Activated CD4-positive, alpha-beta T cell treated with anti-CD3 and anti-CD28 coated beads for 36 hours (primary cell): ENCODE measurements at places on chromosomes 12 and 14. TPM values are rescaled to one million over a fixed set of nuclear protein-coding genes. Genes with fewer than 3 reads are reported as not detected.

GRCh38 chr12:96193725-96194575 is at the start of gene ELK3:
ELK3 (plus strand) TSS chr12:96194375.
- DNase-seq, result peak; percentile 72

- DNase-seq, result no peak
Measured at GRCh38 chr12:40313928-40314327, 89.1 kb downstream of the LRRK2 start.

DNA sequence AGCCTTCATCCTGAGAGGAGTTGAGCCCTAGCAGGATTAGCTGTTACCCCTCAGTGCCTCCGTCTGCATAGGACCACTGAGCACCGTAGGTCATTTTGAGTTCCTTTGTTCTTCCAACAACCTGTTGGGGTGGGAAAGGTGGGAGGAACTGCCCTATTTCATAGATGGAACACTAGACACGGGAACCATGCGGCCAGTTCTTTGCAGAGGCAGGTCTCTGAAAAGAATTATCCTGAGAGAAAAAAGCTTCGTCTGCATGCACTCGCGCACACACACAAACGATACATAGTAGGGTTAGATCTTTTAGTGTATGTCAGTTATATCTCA is 28.5 kb downstream of the TRAFD1 start:
- no peak for DNase-seq

DNA sequence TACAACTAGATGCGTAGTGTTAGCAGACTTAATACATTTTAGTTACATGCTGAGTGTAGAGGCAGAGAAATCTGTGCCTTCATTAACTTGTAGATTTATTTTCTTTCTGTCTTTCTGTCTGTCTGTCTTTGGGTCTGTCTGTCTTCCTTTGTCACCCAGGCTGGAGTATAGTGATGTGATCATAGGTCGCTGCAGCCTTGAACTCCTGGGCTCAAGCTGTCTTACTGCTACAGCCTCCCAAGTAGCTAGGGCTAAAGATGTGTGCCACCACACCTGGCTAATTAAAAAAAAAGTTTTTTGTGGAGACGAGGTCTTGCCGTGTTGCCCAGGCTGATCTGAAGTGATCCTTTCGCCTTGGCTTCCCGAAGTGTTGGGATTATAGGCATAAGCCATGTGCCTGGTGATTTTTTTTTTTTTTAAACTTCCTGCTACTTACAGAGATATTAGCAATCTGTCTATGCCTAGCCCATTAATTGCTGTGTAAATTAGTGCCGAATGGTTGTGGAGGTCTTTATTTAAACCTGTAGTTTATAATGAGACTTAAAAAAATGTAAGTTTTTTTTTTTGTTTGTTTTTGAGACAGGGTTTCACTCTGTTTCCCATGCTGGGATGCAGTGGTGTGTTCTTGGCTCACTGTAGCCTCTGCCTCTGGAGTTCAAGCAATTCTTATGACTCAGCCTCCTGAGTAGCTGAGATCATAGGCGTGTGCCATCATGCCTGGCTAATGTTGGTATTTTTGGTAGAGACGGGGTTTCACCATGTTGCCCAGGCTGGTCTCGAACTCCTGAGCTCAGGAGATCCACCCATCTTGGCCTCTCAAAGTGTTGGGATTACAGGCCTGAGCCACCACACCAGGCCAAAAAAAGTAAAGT is 22.8 kb downstream of the ERC1 start:
- DNase-seq, result no peak

DNA sequence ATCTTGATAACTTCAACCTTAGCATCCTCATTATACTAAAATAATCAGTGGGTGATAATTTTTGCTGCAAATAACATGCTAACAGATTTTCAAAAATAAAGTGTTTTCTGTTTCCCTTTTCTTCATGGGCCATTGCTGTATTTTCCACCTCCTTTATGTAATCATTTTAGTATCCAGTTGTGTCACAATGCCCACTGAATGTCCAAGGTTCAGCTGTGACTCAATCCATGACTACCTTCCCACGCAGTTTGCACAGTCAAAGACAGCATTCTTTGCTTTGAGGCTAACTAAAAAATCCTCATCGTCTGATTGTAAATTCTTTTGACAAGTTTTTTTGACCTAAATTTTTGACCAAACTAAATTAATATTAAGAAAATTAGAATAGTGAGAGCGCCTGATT is 474.1 kb downstream of the FLRT2 start:
- DNase-seq, result peak; percentile 12

- no peak for DNase-seq
Measured at GRCh38 chr14:54258382-54258781, 138.4 kb upstream of the CDKN3 start.

GRCh38 chr14:70269582-70269981 is 80.8 kb upstream of the SLC8A3 start:
- no peak for DNase-seq

DNA sequence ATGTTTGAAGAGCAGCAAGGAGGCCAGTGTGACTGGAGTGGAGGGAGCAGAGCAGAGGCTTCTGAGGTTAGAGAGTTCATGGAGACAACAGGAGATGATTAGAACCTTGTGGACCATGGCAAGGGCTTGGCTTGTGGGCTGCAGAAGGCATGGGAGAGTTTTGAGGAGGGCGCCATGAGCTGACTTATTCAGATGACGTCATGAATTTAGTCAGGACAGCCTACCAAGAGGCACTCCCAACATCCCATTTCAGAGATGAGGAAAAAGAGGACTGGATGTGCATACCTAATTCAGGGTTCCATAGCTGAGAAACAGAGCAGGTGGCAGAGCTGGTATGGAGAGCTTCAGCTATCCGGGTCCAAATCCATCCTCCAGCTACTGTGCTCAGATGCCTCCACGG is 101.8 kb downstream of the PLXNC1 start:
- no peak for DNase-seq

DNA sequence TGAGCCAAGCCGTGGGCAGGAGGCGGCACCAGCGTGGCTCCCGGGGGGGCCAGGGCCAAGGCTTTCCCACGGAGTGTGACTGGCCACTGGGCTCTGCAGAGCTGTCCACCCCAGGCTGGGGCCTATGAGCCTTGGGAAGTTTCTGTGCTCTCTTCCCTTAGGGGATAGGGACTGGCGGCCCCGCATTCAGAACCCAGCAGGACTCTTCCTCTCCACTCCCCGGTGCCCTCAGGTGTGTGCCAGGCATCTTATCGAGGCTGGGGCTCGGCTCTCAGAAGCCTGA is 17.8 kb upstream of the EIF2B2 start:
- no peak for DNase-seq

GRCh38 chr14:100190126-100190525 is 30.7 kb upstream of the DEGS2 start:
- DNase-seq, result no peak

DNA sequence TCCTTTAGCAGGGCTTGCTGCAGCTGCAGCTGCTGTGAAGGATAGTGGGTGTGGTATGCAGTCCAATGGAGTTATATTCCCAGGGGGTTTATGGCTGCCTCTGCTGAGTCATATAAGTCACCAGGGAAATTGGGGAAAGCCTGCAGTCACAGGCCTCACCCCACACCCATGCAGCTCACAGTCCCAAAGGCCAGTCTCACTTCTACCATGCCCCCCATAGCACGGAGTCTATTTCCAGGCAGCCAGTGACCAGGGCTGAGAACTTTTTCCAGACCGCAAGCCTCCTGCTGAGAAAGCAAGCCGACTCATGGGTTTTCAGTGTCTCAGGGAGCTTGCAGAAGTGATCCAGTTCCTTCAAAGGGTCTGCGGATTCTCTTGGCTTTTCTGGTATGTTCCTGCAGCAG is 322.4 kb upstream of the CLEC14A start:
- no peak for DNase-seq

DNA sequence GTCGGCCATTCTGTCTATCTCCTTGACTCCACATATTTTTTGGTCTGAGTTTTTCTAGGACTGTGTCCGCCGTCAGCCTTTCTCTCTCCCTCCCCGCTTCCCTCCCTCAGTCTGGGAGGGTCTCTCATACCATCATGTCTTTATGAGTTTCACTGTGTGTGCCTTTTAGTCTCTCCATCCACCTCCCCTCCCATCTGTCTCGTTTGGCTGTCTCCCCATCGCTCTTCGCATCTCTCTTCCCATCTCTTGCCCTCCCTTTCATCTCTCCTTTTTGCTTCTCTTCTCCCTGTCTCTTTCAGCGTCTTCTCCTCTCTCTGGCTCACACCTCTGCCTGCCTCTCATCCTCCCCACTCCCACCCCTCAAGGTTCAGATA is 6.9 kb upstream of the CISTR start:
- DNase-seq, result no peak

DNA sequence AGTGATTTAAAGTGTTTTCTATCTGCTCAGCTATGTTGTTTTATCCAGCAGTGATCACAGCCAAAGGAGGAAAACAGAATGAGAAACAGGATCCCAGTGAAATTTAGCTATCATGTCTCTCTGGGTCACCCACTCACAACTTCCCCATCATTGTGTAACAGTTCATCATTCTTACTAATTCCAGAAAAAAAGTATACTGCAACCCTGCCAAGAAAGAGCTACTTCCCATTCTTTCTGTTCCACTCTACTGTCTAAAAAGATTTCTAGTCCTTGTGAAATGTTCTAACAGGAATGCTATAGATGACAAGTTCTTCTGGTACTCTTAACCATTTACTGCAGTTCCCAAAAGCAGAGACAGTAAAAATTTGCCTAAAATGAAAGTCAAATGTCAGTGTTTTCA is 39.2 kb upstream of the CD163 start:
- DNase-seq, result no peak

ANKRD33 gene
- not detected for total RNA-seq

OLR1 gene
- total RNA-seq, result not detected

HVCN1 gene
- total RNA-seq, result 4.4 TPM

C3AR1 gene
- 0.33 TPM for total RNA-seq

PLXNC1 gene
- 5.3 TPM for total RNA-seq

SIRT4 gene
- total RNA-seq, result 2.2 TPM

SP1 gene
- 93.5 TPM for total RNA-seq

SLC5A8 gene
- total RNA-seq, result not detected
